ENCODE measurements at places on chromosomes 4 and X.

DNA sequence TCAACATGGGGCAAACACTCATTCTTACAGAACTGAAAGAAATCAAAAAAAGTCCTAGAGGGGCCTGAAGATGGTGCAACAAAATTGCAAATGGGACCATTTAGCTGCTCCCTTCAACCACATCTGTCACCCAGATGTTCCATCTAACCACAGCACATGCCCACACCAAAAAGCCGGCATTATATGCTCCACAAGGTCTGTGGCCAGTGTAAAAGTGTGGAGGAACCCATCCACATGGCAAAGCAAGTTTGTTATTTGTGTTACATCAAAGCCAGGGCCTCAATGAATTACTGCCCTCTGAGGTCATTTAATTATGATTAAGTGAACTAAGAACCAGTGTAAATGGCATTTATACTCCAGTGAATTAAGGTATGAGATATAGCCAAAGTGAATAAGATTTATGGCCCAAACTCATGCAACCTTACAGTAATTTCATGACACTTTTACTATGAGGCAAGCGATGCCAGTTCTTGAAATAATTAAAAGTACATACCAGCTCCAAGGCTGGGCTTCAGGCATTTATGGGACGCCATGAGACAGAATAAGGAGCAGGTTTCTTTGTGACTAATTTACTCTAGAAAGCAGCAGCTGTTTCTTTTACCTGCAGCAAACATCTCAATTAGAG, 48.7 kb upstream of the FGF16 start:
- DNase-seq: no peak

DNA sequence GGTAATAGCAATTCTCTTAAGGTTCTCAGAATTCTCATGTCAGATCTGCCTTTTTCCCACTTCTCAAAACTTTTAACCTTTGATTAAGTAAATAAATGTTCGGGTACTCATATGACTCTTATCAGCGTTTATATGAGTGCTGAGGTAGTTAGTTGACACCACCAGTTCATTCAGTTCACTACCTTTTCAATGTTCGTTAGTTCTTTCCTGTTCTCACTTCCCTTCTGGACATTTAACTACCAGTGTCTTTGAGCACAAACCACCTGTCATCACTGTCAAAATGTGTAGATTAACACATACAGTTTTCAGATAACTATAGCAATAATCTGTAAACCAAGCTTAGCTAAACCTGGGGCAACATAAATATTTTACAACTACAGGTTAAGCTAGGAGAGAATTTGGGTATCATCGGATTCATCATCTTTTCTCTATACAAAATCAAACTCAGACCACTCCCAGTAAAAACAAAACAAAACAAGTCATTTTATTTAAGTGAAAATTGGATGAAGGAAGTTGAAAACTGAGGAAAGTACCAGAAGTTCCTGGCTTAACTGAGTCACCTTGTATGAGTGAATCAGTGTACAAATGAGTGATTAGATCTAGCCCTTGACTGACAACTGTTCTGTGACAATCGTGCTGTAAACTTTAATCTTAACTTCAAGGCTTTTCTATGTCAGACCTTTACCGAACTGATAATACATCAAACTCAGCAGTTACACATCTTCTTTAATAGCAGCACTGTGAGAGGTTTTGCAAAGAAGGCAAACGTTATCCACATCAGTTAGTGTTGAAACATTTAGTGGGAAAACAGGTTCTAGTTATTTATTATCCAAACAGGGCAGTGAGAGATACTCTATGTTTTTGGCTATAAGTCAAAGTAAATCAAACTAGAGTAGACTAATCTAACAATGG, 41.9 kb downstream of the ARHGEF38 start:
- DNase-seq: no peak

GRCh38 chr4:162853788-162854187, 312.9 kb downstream of the NAF1 start:
- DNase-seq: no peak

- DNase-seq: no peak
Measured at GRCh38 chr4:10730590-10730989, 46.0 kb upstream of the CLNK start.

DNA sequence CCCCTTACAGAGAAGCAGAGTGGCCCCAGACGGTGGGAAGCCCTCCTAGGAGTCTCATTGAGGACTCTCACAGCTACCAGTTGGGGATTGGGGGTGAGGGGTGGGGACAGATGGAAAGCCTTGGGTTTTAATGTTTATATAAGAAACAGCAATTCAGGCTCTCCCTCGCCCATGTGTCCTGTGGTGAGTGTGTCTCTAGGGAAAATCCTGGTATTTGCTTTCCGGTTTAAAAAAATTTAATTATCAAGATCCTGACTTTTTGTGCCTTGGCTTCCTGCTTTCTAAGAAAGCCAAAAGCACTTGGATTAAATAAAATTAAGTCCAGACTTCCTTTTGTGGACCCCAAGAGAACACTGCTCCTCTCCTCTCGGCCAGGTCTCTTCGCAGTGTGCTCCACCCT, 93.8 kb downstream of the SOWAHB start:
- no peak for DNase-seq

GRCh38 chr4:52824603-52825459, 37.3 kb upstream of the RASL11B start:
- no peak for DNase-seq

DNA sequence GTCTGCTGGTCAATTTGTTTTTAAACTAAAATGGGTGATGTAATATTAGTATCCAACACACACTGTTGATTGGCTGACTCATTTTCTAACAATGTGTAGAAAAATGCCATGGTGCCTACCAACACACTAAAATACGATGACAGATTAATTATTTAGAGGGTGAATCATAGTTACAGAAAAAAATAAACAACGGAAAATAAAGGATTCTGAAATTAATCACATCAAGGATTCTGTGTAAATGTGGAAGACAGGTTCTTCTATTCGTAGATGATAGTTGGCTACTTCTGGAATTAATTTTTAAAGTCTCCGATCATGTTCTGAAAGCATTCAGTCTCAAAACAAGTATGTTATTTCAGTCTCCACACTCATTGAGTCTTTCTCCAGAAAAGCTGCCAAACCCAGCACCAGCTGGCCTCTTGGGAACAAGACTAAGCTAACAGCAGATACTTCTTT, 8.2 kb upstream of the IQCM start:
- no peak for DNase-seq

GRCh38 chr4:5812506-5813229, 80.2 kb downstream of the CRMP1 start:
- DNase-seq: no peak

- no peak for DNase-seq
Measured at GRCh38 chr4:95319169-95319568, 229.6 kb downstream of the UNC5C start.
